Fibroblast of skin of right biceps (primary cell): ENCODE measurements at places on chromosomes 3 and 15.
A peak's percentile ranks its signal among the peaks of the same experiment; 100 is the strongest.

DNA sequence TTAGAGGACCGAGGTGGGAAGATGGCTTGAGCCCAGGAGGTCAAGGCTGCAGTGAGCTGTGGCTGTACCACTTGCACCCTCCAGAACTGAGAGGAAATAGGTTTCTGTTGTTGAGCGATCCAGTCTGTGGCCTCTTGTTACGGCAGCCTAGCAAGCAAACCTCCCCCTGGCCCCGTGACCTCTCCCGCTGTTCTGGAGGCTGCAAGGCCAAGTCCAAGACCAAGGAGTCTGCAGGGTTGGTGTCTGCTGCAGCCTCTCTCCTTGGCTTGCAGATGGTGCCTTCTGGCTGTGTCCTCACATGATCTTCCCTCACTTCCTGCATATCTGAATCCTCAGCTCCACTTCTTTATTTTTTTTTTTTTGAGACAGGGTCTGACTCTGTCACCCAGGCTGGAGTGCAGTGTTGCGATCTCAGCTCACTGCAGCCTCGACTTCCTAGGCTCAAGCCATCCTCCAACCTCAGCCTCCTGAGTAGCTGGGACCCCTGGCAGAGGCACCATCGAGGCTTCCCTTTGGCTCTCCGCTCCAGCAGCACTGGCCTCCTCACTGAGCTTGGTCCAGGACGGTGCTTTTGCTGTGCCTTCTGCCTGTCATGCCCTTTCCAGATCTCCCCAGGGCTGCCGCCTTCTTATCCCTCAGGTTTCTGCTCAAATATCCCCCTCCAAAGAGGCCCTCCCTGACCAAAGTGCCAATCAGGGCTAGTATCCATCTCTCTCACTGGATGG lies 18.0 kb upstream of the PLXND1 start:
- DNase-seq = no peak

- no peak for DNase-seq
These were observed 83.5 kb upstream of the PLCL2 start for GRCh38 chr3:16801223-16801622.

- no peak for DNase-seq
These were observed 132.3 kb downstream of the LRRK1 start for GRCh38 chr15:101051291-101052030.

DNA sequence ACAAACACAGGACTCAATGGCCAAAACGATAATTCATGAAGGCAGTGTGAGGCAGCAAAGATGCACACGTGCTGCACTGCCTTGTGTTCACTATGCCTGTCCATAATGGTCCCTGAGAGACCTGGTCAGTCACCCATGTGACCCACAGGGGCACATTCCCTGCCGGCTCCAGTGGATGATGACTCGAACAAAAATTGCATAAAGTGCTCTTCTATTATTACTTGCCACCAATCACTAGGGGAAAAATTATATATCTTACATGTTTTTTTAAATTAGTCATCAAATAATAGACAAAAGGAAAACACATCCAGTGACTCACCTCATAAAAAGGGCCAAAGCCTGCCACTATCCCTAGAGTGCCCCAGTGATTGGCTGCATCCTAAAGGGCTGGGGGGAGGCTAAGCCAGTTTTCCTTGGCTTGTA lies 47.5 kb downstream of the UBP1 start:
- DNase-seq = peak; percentile 95

DNA sequence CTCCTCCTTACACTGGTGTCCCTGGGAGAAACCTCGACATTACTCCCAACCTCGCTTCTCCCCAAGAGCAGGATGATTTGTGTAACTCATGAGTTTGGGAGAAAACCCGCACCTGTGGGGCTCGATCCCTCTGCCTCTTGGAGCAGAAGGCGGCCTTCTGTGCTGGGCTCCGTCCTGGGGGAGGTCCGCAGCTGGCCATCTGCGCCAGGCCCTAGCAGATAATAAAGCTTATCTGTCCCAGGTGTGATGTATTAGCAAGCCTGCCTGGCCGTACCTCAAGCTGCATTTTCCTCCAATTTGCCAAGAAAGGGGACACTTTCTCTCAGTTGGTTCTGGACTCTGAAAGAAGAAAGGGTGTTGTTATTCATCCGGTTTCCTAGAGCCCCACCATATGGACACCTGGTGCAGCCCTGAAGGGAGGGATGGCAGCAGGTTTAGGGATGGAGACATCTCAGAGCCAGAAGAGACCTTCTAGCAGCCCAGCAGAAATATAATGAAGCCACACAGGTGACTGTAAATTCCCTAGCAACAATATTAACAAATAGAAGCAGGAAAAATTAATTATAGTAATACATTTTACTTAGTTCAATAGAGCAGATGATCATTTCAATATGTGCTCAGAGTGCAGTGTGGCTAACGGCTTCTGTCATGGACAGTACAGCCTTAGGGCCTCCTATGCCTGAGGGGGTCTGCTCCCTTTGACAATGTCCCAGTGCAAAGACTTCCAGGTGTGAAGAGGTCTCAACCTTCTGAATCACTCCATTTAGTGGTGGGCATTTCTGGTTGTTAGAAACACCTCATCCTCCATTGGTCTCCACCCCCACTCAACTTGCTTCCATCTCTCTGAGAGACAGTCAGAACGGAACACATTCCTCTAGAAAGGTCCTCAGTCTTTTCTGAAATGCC lies 94.8 kb downstream of the CPN2 start:
- no peak for DNase-seq

DNA sequence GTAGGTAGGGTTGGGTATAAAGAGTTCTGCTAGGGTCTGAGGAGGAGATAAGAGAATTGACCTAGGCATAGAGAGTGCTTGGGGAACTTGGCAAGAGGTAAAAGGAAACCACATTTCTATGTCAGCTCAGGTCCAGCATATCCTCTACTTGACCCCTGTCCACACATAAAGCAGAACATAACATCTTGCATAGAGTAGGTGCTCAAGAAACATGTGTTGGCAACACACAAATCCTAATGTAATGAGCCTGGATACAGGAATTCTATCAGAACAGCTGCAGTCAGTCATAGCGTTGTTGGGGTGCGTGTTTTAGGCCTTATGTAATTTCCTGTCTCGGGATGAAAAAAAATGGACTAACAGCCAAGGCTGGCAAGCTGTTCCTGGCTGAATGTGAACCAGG lies 35.0 kb upstream of the PLCL2 start:
- DNase-seq = peak; percentile 76

DNA sequence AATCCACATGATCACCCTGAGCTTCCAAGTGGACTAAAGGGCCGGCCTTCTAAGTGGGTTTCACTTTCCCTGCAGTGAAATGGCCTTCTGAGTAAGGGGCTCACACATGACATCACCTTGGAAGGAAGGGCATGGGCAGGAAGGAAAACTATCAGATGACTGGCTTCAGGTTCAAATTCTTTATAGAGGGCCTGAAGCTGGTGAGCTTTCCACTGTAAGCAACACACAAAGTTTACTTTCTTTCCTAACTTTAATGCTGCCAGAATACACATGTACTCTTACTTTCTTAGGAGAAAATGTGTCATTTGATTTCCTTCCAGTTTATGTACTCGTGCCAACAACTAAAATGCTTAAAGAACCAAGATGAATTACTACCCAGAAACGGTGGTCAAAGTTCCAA lies 475.6 kb downstream of the FOXP1 start:
- DNase-seq = no peak

DNA sequence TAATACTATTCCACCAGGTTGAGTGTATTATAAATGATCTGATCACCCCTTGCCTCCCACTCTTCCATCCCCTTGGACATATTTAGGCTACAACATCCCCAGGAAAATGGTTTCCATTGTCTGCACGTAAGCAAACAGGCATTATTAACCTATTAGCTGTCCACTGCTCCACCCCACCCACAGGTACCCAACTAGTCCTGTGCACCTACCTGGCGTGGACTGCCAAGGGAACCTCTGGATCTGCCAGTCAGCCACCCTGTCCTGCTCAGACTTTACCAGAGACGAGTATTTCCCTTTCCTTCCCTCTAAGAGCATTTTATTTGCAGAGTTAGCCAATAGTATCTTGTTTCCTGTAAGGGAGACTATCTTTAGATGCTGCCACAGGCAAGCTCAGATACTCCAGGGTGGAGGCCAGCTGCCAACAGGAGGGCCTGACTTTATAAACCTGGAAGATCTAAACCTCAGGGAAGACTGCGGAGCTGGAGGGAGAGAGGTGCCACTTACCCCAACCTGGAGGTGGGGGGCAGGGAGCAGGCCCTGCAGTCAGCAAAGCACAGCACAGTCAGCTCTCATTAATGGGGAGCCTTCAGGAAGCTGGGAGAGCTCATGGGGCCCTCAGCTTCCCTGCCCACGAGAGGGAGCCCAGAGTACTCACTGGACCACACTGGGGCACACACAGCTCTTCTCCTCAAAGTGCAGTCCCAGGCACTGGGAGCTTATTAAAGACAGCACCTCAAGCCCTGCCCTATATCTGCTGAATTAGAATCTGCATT lies at the start of gene CX3CR1:
CX3CR1 (minus strand) TSS at position 292 of the 773 bp plus-strand sequence. CDS start 13,527 bp downstream, outside the sequence.
- no peak for DNase-seq

DNA sequence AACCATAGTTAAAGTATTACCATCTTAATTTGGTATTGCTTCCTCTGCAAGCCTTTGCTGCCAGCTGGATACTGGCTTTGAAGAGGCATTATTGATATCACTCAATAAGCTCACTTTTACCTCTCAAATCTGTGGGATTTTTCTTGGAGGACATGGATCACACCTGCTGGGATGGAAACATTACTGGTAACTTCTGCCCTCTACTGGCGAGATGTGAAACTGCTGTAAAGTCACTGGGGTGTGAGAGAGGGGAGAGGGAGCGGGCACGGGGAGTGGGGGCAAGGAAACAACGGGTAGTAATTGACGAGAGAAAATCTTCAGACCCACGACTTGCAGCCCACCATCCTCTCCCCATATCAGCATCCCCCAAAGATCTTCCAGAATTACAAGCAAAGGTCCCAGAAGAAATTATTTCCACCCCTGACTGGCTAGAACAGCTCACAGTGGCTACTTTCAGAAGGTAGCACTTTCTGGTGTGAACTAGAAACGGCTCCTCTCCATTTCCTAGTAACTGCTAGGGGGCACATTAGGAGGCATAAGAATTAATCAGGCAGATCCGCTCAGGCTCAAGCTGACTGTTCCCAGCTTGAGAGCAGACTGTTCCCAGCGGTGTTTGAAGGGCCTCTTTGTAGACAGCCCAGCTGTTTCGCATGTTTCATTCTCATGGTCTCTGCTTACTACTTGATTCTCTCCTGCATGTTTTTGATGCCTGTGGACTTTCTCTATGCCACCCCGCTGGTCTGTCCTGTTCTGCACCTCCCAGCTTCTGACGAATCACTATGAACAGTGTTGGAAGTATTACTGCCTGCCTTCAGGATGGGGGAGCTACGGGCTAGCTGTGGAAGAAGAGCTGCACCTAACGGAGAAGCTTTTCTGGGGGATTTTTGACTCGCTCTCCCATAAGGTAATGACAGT lies 230.4 kb upstream of the CHRM5 start:
- DNase-seq = peak; percentile 15

GRCh38 chr3:102192575-102192974 lies 242.2 kb upstream of the ZPLD1 start:
- no peak for DNase-seq

DNA sequence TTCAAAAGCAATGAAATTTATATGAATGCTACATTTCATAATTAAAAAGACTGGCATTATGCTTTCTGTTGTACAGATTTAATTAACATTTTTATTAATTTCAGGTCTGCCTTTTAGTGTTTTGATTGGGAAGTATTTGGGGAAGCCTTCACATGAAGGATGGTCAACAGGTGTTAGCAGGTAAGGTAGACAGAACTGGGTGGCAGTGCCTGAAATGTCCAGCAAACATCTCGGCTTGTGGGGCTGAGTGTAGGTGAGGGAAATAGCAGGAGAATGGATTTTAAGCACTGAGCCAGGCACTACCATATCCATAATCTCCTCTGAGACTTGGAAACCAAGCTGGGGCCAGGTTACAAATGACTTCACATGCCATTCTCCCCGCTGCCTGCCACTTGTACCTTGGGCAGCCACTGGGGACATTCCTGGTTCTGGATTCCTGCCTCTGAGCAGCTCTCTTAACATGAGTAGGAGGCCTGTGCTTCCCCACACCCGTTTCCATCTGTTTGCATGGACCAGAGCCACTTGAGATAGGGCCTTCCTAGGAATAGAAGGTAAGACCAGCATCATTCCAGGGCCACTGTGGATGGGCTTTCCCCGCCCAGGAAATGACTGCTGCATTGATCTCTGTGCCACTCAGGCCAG lies 125.9 kb upstream of the HES1 start:
- no peak for DNase-seq

- peak; percentile 79 for DNase-seq
These were observed 100.9 kb downstream of the MYO5A start for GRCh38 chr15:52427804-52428203.

DNA sequence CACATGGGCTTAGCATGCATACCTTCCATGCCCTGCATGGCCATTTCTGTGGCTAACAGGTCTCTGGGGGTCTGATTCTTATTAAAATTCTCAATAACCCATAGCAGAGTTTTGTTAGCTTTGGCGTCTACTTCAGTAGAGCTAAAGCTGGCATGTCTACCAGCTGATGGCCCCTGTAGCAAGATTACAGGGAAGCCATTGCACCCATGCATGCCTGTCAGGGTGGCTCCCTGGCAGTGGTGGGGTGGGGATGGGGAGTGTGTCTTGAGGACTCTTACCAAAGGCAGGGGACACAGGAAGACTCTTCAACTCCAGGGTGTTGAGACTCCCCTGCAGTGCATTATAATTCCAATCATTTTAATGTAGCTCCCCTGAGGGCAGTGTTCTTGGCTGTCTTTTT lies 4.7 kb downstream of the KY start:
- no peak for DNase-seq

DNA sequence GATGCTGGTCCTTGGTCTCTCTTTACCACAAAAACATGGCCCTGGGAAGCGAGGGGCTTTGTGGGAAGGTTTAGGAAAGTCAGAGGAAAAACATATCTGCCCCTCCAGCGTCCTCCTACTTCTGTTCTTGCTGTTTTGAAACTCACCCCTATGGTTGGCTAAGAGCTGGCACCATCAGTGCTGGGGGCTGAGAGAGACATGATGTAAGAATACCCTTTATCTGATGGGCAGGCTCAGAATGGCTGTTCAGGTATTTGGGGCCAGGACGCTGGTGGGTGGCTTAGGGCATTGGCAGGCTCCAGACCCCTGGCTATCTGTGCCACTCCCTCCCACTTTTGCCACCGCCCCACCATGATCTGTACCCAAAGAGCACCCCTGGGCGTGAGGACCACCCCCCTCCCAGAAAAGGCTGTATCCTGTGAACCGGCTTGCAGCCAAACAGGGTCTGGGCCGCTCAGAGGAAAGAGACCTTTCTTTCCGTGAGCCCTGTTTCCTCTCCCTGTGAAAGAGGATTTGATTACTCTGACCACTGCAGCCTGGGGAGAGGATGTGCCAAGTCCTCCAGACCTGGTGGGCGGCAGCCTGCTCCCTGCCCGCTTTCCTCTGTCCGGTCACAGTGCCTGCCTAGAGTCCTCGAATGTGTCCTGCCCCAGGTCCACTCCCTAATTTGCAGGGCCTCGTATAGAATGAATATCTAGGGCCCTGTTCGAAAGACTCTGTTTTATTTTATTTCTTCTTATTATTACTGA lies 61.3 kb upstream of the SLC6A6 start:
- DNase-seq = no peak
